Liver (tissue), 10 donors: ENCODE measurements at places on chromosomes 13 and 19. TPM values are rescaled to one million over a fixed set of nuclear protein-coding genes. Genes with fewer than 3 reads are reported as not detected.
A peak's percentile ranks its signal among the peaks of the same experiment; 100 is the strongest.

DNA sequence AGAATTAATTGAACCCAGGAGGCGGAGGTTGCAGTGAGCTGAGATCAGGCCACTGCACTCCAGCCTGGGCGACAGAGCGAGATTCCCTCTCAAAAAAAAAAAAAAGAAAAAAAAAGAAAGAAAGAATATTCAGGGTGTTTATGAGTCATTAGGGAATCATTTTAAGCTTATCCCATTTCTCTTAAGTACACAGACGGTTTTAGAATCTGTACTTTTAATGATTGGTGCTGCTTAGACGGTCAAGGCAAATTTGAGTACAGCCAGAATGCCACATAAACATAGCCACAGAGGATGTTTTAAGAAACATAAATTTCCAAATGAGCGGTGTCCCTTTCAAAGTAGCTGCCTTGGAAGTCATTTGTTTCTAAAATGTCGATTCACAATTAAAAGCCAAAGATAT lies 2.6 kb downstream of the SPRYD7 start:
- DNase-seq: no peak
- peaks cover 25% of the 10 kb centered on the region for H3K4me1 ChIP-seq
- no peaks in the 10 kb centered on the region for H3K27me3 ChIP-seq
- peaks cover 2% of the 10 kb centered on the region for H3K36me3 ChIP-seq
- no peak overlapping the region for H3K27ac ChIP-seq
- no peak overlapping the region for H3K4me3 ChIP-seq

DNA sequence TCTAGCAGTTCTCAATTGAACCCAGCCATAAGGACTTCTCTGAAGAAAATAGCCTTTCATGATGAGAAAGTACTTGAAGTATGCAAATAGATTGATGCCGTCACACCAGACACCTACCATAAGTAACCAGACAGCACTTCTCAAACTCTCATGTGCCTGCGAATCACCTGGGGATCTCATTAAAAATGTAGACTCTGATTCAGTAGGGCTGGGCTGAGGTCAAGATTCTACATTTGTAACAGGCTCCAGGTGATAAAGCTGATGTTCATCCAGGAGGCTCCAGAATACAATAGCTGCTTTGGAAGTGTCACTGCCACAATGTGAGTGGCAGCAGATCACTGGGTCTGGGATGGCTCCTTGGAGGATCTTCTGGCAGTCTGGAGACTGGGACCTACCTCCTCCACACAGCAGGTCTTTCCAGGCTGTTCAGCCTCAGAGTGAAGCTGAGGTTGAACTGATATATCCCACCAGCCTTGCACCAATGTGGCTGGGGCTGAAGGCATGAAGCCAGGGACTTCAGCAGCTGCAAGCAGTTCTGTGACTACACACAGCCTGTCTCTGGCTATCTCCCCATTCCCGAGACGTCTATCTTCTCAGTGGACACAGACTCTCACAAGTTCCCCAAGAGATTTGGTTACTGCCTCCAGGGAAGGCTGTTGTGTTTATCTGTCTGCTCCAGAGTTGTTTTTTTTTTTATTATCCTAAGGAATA lies 9.1 kb downstream of the MBNL2 start:
- H3K27ac ChIP-seq: peak overlapping the region; percentile 3
- H3K36me3 ChIP-seq: peaks cover 9% of the 10 kb centered on the region
- no peak for DNase-seq
- H3K4me1 ChIP-seq: peaks cover 64% of the 10 kb centered on the region

GRCh38 chr19:14703833-14704232 lies 14.0 kb downstream of the ZNF333 start:
- H3K27ac ChIP-seq: no peak overlapping the region
- H3K27me3 ChIP-seq: no peaks in the 10 kb centered on the region
- DNase-seq: no peak
- H3K36me3 ChIP-seq: peaks cover 43% of the 10 kb centered on the region
- H3K4me3 ChIP-seq: no peak overlapping the region
- no peaks in the 10 kb centered on the region for H3K4me1 ChIP-seq

- DNase-seq: no peak
- H3K4me1 ChIP-seq: peaks cover 11% of the 10 kb centered on the region
- H3K27me3 ChIP-seq: peaks cover 2% of the 10 kb centered on the region
- H3K27ac ChIP-seq: no peak overlapping the region
- H3K4me3 ChIP-seq: no peak overlapping the region
Observed at GRCh38 chr13:24748061-24748400, 15.9 kb upstream of the RNF17 start.

DNA sequence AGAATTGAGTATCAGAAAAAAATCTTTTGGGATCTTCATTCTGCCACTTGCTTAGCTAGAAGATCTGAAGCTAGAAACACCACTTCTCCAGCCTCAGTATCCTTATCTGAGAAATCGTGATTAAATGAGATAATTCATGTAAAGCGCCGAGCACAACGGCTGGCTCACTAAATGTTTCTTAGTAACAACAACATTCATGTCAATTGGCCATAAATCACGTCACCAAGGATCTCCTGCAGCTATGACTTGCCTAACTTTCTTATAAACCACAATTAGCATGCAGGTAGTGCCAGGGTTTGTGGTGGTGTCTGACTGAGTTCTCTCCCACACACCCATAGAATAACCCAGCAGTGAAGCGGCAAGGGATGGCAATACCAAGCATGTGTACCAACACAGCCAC lies 501.3 kb downstream of the EFNB2 start:
- H3K4me1 ChIP-seq: no peaks in the 10 kb centered on the region
- no peaks in the 10 kb centered on the region for H3K36me3 ChIP-seq
- H3K4me3 ChIP-seq: no peak overlapping the region
- H3K27ac ChIP-seq: no peak overlapping the region

- H3K4me3 ChIP-seq: no peak overlapping the region
- H3K36me3 ChIP-seq: no peaks in the 10 kb centered on the region
- H3K27me3 ChIP-seq: no peaks in the 10 kb centered on the region
- H3K4me1 ChIP-seq: peaks cover 10% of the 10 kb centered on the region
Observed at GRCh38 chr13:112210371-112210770, 143.4 kb downstream of the SOX1 start.

DNA sequence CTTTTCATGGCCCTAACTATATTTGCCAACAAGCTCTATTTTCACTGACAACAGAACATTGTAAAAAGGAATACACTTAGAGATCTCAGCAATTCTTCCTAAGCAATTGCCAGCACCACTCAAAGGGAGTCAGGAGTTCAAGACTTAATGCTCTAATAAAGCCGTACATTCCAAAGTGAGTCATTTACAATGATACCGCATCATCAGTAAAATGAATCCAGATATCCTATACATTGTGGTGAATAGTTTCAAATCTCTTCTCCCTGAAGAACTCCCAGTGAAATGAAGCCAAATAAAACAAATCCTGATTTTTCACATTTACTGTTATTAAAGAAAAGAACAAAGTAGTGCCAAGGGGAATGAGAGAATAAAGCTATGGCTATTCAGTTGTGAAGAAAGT lies 2898.7 kb upstream of the PCDH20 start:
- no peak overlapping the region for H3K27ac ChIP-seq
- no peaks in the 10 kb centered on the region for H3K36me3 ChIP-seq
- no peak for DNase-seq
- H3K4me1 ChIP-seq: no peaks in the 10 kb centered on the region
- H3K27me3 ChIP-seq: no peaks in the 10 kb centered on the region

DNA sequence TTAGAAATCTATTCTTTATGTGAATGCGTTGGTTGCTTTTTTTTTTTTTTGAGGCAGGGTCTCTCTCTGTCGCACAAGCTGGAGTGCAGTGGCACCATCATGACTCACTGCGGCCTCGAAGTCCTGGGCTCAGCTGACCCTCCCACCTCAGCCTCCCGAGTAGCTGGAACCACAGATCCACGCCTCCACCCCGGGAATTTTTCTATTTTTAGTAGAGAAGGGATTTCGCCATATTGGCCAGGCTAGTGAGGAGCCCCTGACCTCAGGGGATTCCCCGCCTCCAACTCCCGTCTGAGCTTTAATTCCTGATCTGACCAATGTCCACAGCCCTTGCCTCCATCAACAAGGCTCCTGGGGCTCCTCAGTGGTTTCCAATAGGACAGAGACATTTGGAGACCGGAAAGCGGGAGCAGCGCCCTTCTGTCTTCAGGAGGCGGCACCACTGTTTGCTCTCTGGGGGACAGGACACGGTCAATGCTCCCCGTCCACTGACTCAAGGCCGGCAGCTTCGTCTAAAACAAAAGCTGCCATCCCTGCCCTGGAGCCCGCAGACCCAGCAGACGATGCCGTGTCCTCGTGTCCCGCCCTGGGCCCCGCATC lies 503 bp downstream of the TUBA3C start:
- no peak overlapping the region for H3K27ac ChIP-seq
- no peak for DNase-seq
- H3K4me1 ChIP-seq: no peaks in the 10 kb centered on the region
- H3K36me3 ChIP-seq: no peaks in the 10 kb centered on the region
- H3K27me3 ChIP-seq: no peaks in the 10 kb centered on the region

ZNF829 gene
- total RNA-seq: 1.1 TPM

TNFSF13B gene
- 5.8 TPM for total RNA-seq

OR7C1 gene
- total RNA-seq: not detected

SYCN gene
- not detected for total RNA-seq

THSD8 gene
- 0.33 TPM for total RNA-seq

C3 gene
- 4,543 TPM for total RNA-seq

ZNF350 gene
- 4.9 TPM for total RNA-seq

CPB2 gene
- total RNA-seq: 175 TPM

GFY gene
- total RNA-seq: not detected
